A549 treated with AZD2906 at 1 μM for 4 hours (cell line): ENCODE measurements at places on chromosomes 12 and 14. TPM values are rescaled to one million over a fixed set of nuclear protein-coding genes. Genes with fewer than 3 reads are reported as not detected.

PSME1 gene
- total RNA-seq, result 158 to 182 TPM (median 161 TPM) in 5 replicates

TOMM20L gene
- not detected in 5 replicates for total RNA-seq

ZDHHC22 gene
- 0.19 to 0.29 TPM (median 0.24 TPM) in 5 replicates for total RNA-seq

HPD gene
- 1.5 to 2.2 TPM (median 2.0 TPM) in 5 replicates for total RNA-seq

NTF3 gene
- total RNA-seq, result 0.05 to 0.07 TPM (median 0.07 TPM) in 3 of 5 replicates, not detected in the others

CLEC6A gene
- not detected in 5 replicates for total RNA-seq

GRIP1 gene
- total RNA-seq, result 2.9 to 6.4 TPM (median 3.6 TPM) in 5 replicates

PLCZ1 gene
- not detected in 5 replicates for total RNA-seq

AQP5 gene
- total RNA-seq, result not detected in 5 replicates

FLVCR2 gene
- 14.0 to 16.0 TPM (median 14.8 TPM) in 5 replicates for total RNA-seq

CLBA1 gene
- 14.6 to 18.0 TPM (median 15.8 TPM) in 5 replicates for total RNA-seq

SAMD15 gene
- total RNA-seq, result 1.4 to 3.1 TPM (median 1.5 TPM) in 5 replicates

LIN52 gene
- total RNA-seq, result 3.7 to 6.9 TPM (median 4.2 TPM) in 5 replicates

KRT78 gene
- total RNA-seq, result 0.04 to 0.13 TPM (median 0.07 TPM) in 5 replicates

WNT5B gene
- total RNA-seq, result 2.4 to 3.4 TPM (median 2.6 TPM) in 5 replicates

AREL1 gene
- total RNA-seq, result 20.7 to 24.3 TPM (median 23.4 TPM) in 5 replicates

THTPA gene
- total RNA-seq, result 12.3 to 15.0 TPM (median 12.8 TPM) in 5 replicates

RERGL gene
- not detected in 5 replicates for total RNA-seq

RFX4 gene
- total RNA-seq, result 0.06 to 0.18 TPM (median 0.08 TPM) in 3 of 5 replicates, not detected in the others

RTN1 gene
- 0.02 to 0.17 TPM in 2 of 5 replicates, not detected in the others for total RNA-seq

LETMD1 gene
- total RNA-seq, result 20.5 to 23.8 TPM (median 22.3 TPM) in 5 replicates

COCH gene
- total RNA-seq, result 21.2 to 28.4 TPM (median 24.2 TPM) in 5 replicates

B3GNT4 gene
- total RNA-seq, result 0.60 to 1.1 TPM (median 0.72 TPM) in 5 replicates

LIN7A gene
- total RNA-seq, result 0.19 to 0.35 TPM (median 0.22 TPM) in 5 replicates

GLS2 gene
- 0.15 to 0.62 TPM (median 0.20 TPM) in 5 replicates for total RNA-seq
